Parietal lobe (tissue), 2 donors: ENCODE measurements at places on chromosomes 1 and 21. TPM values are rescaled to one million over a fixed set of nuclear protein-coding genes. Genes with fewer than 3 reads are reported as not detected.

The RBP7 gene
- not detected for total RNA-seq

The DNAJC28 gene
- total RNA-seq, result 5.0 TPM

The HPDL gene
- 1.3 TPM for total RNA-seq

The BTBD8 gene
- 68.9 TPM for total RNA-seq

The VWA5B1 gene
- total RNA-seq, result 0.63 TPM

The TENT5C gene
- total RNA-seq, result 2.5 TPM
